Tongue (tissue), 3 donors: ENCODE measurements at places on chromosomes 6 and 20. TPM values are rescaled to one million over a fixed set of nuclear protein-coding genes. Genes with fewer than 3 reads are reported as not detected.

PPP1R3D gene
- total RNA-seq = 7.5 TPM

NDRG3 gene
- 17.1 TPM for total RNA-seq

TMEM151B gene
- under 0.01 TPM for total RNA-seq

ZBTB46 gene
- total RNA-seq = 28.6 TPM

BPIFB2 gene
- total RNA-seq = 54.9 TPM

DDO gene
- 6.6 TPM for total RNA-seq

NR2E1 gene
- total RNA-seq = not detected

ZNF311 gene
- 1.5 TPM for total RNA-seq

STMN3 gene
- total RNA-seq = 15.6 TPM

C20orf202 gene
- not detected for total RNA-seq

PBX2 gene
- 96.6 TPM for total RNA-seq

PAK1IP1 gene
- 13.1 TPM for total RNA-seq

SLC22A23 gene
- 13.7 TPM for total RNA-seq

TMEM244 gene
- total RNA-seq = 2.3 TPM

GJA10 gene
- total RNA-seq = not detected

NNAT gene
- 24.1 TPM for total RNA-seq

SCUBE3 gene
- total RNA-seq = 1.3 TPM

CRISP2 gene
- total RNA-seq = not detected

PSORS1C1 gene
- 0.41 TPM for total RNA-seq

PRDM13 gene
- not detected for total RNA-seq

RBPJL gene
- not detected for total RNA-seq

MAK gene
- 0.21 TPM for total RNA-seq

MRPS26 gene
- 32.1 TPM for total RNA-seq

PRSS16 gene
- 1.6 TPM for total RNA-seq

OXT gene
- total RNA-seq = not detected

STMND1 gene
- total RNA-seq = not detected

MCHR2 gene
- not detected for total RNA-seq

SLC22A2 gene
- 0.62 TPM for total RNA-seq

VSTM2L gene
- 0.82 TPM for total RNA-seq

HEY2 gene
- 2.4 TPM for total RNA-seq

ENPP5 gene
- total RNA-seq = 9.6 TPM

ARID1B gene
- 143 TPM for total RNA-seq

PLAGL1 gene
- 214 TPM for total RNA-seq

CST1 gene
- not detected for total RNA-seq

PRR18 gene
- 0.10 TPM for total RNA-seq

HLA-DOB gene
- 1.4 TPM for total RNA-seq

RPN2 gene
- total RNA-seq = 119 TPM

VSX1 gene
- total RNA-seq = not detected

ADTRP gene
- total RNA-seq = not detected

ZNF165 gene
- total RNA-seq = 0.72 TPM

ITPR3 gene
- 21.6 TPM for total RNA-seq

DEFB125 gene
- total RNA-seq = not detected

MED23 gene
- 42.4 TPM for total RNA-seq

CLIC5 gene
- total RNA-seq = 18.1 TPM

MAP3K7 gene
- 39.4 TPM for total RNA-seq

TFAP2D gene
- total RNA-seq = not detected

CDH26 gene
- total RNA-seq = 3.4 TPM
